ENCODE measurements at places on chromosomes 5 and 9.

DNA sequence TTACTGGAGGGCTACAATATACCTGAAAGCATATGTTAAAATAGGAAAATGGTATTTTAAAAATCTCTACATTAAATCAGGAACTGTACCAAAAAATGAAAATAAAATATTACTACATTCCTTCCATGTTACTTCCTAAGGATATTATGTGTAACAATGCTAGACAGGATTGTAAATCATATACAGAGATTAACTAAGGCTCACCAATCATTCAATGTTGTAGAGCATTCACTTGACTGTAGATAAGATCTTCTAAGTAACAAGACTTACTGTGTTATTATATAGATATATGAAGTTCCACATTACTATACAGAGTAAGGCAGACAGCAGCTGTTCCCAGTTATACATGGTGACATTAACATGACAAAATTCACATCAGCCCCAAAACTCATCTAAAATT lies 1919.1 kb upstream of the CDH9 start:
- no peak for DNase-seq

DNA sequence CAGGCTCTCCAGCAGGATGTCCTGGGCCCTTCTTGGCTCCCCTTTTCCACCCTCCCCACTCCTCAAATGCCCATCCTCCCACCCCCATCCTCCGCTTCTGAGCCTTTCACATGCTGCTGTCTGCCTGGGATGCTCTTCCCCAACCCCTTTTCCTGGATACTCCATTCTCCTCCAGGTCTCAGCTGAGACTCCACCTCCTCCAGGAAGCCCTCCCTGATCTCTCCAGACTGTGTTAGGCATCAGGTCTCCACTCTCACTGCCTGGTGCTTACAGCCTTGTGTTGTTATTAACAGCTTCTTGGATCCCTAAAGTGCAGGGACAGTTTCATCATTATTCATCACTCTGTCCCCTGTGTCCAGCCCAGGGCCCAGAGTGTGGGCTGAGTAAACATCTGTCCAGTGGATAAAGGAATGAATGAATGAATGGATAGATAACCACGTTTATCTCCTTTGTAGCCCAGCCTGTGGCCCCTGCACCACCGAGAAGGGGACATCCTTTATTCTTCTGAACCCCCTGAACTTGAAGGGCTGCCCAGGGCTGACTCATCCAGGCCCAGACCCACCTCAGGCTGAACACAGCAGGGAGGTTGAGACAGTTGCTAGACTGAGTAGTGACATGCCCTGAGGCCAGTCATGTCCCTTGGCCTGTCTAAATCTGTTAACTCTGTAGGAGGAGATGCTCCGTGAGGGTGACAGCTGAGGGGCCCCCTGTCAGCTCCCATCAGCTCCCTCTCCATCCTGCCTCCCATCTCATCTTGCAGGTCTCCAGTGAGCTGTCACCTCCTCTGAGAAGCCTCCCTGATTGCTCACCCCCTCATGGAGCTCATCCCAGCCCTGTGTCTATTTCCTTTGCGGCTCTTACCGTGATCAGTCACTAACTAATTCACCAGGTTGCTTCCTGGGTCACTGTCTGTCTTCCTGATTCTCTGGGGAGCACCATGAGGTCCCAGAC lies 14.6 kb upstream of the LAMC3 start:
- no peak for DNase-seq

GRCh38 chr9:10999646-11000045 lies 386.8 kb upstream of the PTPRD start:
- no peak for DNase-seq

- DNase-seq = peak; percentile 61
Observed at GRCh38 chr5:24633715-24634325, 11.0 kb downstream of the CDH10 start.

DNA sequence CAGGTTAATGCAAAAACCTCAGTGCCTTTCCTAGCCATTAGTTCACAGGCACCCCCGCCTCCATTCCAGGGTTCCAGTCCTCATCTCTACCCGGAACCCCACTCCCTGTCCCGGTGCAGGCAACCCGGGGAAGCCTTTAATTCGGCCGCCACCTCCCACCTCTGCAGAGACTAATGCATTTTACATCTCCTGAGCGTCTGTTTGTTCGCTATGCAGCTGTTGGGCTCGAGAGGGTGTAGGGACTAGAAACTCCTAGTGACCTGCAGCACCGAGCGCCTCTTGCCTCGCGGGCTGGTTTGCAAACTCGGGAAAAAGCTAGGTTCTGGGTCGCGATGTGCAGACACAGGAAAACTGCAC lies 3.6 kb downstream of the GDNF start:
- no peak for DNase-seq

GRCh38 chr5:55149308-55149795 lies 10.6 kb upstream of the GPX8 start:
- DNase-seq = no peak

GRCh38 chr5:72291601-72292000 lies 28.4 kb downstream of the MRPS27 start:
- no peak for DNase-seq
